ENCODE measurements at places on chromosomes 2 and 18.

DNA sequence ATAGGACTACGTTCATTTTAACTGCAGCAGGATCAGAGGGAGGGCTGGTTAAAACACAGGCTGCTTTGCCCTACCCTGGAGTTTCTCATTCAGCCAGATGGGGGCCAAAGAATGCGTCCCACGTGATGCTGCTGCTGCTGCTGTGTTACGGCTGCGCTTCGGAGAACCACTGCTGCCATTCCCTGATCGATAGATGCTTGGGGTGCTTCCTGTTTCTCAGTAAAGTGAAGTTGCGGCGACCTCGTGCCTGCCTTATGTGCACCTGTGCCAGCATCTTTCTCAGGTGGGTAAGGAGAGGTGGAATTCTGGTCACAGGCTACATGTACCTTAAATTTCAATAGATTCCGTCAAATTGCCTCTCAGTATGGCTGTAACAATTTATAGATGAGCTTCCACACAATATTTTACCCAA lies 24.7 kb upstream of the TOGARAM2 start:
- DNase-seq = peak; percentile 47

- no peak for DNase-seq
Measured at GRCh38 chr18:70121842-70122241, 83.6 kb downstream of the RTTN start.

GRCh38 chr18:75211626-75211952 lies 992 bp downstream of the TSHZ1 start:
- DNase-seq = no peak

GRCh38 chr18:2417861-2418610 lies 153.3 kb downstream of the METTL4 start:
- peak; percentile 29 for DNase-seq

DNA sequence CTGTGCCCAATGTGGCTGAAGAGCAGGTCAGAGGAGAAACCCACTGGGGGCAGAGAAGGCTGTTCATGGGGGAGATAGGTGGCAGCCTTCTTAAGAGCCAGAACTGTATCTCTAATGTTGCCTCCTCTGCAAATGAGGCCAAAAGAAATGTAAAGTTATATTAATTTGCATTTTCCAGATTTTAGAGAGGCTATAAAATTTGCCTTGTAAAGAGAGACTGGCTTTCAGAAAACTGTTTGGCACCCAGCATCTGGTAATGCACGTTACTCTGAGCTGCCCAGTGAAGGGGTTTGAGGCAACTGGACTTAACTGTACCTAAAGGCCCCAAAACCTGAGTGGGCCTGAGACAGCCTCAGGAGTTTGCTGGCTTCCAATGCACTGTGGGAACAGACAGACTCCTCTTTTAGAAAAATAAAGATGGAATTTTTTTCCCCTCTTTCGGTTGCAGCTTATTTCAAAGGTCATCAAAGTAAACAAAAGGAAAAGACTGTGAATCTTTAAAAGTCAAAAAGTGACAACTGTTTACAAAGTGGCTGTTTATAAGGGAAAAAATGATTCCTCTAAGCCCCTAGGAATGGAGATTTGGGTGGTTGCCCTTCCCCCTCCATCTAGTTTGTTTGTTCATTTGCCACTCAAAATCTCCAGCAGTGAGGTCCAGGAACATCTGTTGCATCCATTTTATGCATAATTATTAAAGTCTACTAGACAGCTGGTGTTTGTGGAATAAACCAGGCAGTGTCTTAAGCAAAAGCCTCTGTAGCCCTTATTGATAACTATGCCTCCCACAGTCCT lies 132.2 kb upstream of the ZFP36L2 start:
- no peak for DNase-seq
